A172 (cell line): ENCODE measurements at places on chromosomes 12 and 14. TPM values are rescaled to one million over a fixed set of nuclear protein-coding genes. Genes with fewer than 3 reads are reported as not detected.

Gene DCTN2
- 133 and 149 TPM in 2 replicates for total RNA-seq

Gene RTL1
- 0.16 TPM in 1 of 2 replicates, not detected in the other for total RNA-seq

DNA sequence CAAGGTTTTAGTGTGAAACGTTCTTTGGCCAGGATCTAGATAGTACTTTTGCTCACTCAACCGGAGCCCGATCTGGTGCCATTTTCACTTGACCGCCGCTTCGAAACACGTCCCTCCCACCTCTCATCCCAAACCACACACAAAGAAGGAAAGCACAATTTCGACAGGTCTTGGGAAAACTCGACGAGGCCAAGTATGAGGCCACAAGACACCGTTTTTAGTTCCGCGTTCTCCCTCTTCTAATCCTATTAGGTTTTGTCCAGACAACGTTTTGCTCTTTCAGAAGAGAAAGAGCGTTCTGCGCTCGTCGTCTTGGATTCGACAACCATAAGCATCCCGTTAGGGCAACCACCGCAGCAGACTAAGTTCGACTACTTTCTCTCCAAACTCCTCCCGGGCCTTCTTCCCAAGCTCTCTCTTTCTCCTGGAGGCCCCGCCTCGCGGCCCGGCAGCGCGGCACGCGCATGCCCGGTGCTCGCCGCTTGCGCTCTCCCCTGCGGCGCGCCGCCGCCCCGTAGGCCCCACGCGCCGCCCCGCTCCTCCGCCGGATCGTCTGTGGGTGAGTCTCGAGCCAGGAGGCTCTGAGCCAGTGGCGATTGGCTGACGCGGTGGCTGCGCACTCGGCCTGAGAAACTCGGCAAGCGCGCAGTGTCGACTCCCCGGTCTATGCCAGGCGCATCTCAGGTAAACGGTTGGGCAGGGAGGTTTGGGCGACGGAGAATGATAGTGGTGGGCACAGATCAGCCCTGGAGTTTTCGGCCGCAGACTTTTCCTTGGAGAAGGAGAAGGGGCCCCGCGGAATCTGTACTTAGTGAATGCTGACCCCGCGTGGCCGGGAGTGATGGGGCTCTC is at the start of gene MIPOL1:
TSS of gene MIPOL1 (plus strand) at position 517 of the 852 bp plus-strand sequence. CDS start 49,952 bp downstream, outside the sequence.
- DNase-seq: no peak

GRCh38 chr14:98262566-98262965 is 1009.4 kb downstream of the BCL11B start:
- no peak for DNase-seq

DNA sequence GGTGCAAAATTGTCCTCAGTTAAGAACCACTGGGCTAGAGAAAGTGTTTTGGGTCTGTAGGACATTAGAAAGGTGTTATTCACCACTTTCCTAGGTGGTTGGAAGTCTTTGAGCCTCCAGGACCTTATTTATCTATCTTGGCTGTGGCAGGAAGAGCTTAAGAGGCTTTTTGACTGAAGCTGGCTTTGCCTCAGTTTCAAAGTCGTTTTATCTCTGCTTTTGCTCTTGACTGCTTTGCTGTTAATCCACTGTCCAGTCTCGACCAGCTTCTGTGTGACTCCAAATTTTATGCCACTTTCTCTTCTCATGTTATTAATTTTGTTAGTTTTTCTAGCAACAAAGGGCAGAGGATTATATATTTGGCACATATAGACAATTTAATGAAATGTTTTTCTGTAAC is 60.3 kb downstream of the PPHLN1 start:
- DNase-seq: no peak

GRCh38 chr12:113693693-113694092 is 222.0 kb upstream of the LHX5 start:
- no peak for DNase-seq

- DNase-seq: no peak
These were observed 103.3 kb upstream of the FKBP4 start for GRCh38 chr12:2691345-2692071.
